ENCODE measurements at places on chromosomes 2 and 18. TPM values are rescaled to one million over a fixed set of nuclear protein-coding genes. Genes with fewer than 3 reads are reported as not detected.

CHST9 gene
- not detected for total RNA-seq

CFC1B gene
- total RNA-seq, result not detected

IL36A gene
- not detected for total RNA-seq

POTEJ gene
- total RNA-seq, result not detected

GRB14 gene
- 3.4 TPM for total RNA-seq

KIF3C gene
- 41.2 TPM for total RNA-seq

IHH gene
- not detected for total RNA-seq

NOL4 gene
- not detected for total RNA-seq

TMEM37 gene
- total RNA-seq, result 1.2 TPM

CYS1 gene
- total RNA-seq, result 0.43 TPM

REG3G gene
- not detected for total RNA-seq

SIX2 gene
- 11.9 TPM for total RNA-seq

LOXHD1 gene
- total RNA-seq, result not detected

EVX2 gene
- total RNA-seq, result not detected

MOCOS gene
- 30.4 TPM for total RNA-seq

POTEF gene
- total RNA-seq, result not detected

WDR75 gene
- 27.5 TPM for total RNA-seq

HOXD12 gene
- total RNA-seq, result not detected

TSPYL6 gene
- total RNA-seq, result not detected

CYRIA gene
- total RNA-seq, result 3.9 TPM

All from PC-9 (cell line).